ENCODE measurements at places on chromosomes 3 and 15.

DNA sequence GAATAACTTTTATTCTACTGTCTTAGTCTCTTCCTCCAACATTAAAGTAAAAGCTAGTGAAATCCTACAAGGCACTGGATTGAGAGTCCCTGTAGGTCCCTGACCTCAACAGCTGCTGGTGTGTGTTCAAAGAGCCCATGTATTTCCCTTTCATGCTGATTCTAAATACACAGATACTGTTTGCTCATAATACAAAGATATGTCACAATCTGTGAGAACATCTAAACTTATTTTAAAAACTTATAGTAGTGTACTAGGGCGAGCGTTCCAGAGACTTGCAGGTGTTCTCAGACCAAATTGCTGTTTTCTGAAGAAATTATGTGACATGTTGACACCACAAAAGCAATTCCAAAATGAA is 145.9 kb upstream of the LIPC start:
- no peak for DNase-seq

- DNase-seq: peak; percentile 76
These were observed 86.2 kb upstream of the PIAS1 start for GRCh38 chr15:67967871-67968431.

DNA sequence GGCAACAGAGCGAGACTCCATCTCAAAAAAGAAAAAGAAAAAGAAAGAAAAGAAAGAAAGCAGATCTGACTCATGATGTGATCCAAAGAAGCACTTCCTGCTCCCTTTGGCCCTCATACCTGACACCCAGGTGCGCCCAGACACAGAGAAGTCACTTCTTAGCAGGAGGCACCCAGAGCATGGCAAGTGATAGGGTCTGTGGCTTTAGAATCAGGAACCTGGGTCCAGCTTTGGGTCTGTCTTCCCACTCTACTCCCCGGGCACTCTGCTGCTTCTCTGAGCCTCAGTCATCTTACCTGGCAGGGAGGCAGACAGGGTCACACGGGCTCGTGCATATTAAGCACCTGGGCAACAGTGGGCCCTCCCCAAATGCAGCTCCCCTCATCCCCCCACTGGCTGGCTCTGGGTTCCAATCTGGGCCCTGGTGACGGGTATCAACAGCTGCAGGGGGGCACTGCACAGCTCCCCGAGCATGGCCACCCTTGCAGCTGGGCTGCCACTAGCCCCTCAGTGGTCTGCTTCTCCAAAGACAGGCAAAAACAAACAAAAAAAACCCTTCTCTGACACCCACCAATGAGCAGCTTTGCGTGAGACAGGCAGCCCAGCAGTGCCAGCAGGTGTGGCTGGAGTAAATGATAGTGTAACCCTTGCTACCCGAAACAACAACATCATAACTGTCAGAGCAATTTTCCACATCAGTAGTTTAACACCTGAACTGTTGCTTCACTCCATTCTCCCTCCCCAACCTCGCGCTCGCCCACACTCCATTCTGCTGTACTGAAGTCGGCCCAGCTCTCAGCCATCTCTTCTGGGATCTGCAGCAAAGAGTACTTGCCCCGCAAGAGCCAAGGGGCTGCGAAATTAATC is 99.8 kb downstream of the MEGF11 start:
- no peak for DNase-seq

DNA sequence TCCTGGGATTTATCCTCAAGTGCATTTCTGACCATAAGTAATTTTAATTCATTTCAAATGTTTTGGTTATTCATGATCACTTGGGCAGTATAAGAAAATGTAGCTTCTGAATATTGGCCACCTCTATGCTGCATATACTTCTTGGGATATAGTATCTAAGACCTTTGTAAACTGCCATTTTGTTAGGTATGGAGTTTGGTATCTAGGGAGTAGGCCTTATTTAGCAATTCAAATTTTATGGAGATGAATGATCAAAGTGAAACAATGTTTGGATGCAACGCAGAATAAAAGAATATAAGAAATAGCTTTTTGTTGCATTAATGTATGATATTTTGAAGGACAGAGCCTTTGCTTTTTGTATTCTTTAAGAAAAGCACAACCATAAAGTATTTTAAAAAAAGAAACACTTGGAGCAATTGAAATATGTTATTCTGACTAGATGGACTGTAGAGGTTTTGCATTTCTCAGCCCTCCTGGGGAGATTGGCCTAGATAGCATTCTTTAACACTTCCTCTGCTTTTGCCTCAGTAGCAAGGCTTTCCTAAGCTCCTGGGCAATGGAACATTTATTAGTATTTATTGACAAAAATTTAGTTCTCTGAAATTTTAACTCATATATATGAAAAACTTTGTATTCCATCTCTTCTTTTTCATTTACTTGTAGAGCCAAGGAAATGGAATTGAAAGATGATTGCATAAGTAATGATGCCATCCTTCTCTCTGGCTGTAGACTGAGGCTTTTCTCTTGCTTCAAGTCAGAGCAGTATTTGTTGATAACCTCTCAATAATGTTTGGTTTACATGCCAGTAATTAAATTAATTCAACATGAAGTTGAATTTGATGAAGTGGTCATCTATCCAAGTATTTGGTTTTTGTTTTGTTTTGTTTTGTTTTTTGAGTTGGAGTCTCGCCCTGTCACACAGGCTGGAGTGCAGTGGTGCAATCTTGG is 61.8 kb upstream of the UTS2B start:
- DNase-seq: no peak

GRCh38 chr15:88108477-88108876 is 148.1 kb downstream of the NTRK3 start:
- no peak for DNase-seq

GRCh38 chr15:63907521-63907920 is 73.8 kb upstream of the HERC1 start:
- DNase-seq: no peak

DNA sequence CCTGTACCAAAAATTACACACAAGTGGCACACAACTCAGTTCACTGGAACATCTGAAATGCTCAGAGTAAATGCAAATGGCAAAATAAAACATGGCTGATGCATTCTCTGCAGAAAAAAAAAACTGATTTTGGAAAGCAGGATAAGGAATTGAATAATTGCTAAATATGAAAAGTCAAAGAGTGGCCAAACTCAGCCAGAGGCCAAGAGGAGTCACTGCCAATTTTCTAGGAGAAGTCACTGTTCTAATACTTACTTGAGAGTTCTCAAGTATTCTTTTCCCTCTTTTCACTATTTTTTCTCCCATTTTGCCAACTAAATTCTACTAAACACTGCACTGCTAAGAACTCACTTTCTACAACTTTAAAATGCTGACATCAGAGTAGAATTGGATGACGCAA is 1018.6 kb downstream of the TUSC7 start:
- DNase-seq: no peak

- no peak for DNase-seq
These were observed 28.7 kb downstream of the ATP1B3 start for GRCh38 chr3:141905129-141905528.

DNA sequence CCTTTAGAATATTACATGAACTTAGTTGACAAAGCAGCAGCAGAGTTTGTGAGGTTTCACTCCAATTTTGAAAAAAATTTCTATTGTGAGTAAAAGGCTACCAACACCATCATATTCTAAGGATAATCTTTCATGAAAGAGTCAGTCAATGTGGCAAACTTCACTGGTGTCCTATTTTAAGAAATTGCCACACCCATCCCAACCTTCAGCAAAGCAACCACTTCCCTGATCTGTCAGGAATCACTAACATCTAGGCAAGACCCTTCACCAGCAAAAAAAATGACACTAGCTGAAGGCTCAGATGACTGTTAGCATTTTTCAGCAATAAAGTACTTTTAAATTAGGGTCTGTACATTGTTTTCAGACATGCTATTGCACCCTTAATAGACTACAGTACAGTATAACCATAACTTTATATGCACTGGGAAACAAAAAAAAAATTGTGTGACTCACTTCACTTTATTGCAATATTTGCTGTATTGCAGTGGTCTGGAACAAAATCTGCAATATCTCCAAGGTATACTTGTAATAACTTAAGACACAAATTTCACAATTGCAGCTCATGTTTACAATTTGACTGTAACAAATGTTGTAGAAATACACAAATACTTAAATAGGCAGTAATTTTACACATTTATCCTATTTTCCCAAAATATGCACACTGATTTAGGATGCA is 38.9 kb upstream of the ALCAM start:
- DNase-seq: no peak

- DNase-seq: no peak
These were observed 50.7 kb downstream of the LINGO1 start for GRCh38 chr15:77581896-77582569.

DNA sequence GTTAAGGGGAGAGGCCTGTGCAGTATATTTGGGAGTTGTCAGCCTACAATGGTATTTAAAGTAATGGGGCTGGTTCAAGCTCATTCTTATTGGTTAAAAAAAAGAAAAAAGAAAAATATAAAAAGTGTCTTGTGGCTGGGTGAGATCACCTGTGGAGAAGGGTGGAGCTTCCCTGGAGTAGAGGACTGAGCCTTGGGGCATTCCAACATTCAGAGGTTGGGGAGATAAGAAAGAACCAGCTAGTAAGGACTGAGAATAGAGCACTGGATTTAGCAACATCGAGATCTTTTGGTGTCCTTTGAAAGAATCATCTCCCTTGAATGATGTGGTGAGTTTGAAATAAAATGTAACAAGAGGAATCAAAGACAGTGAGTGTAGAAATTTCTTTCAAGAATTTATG is 5.2 kb downstream of the SLC49A4 start:
- no peak for DNase-seq
